Fibroblast of lung (primary cell): ENCODE measurements at places on chromosomes 7 and 10. TPM values are rescaled to one million over a fixed set of nuclear protein-coding genes. Genes with fewer than 3 reads are reported as not detected.

Gene TACR2
- total RNA-seq: 0.17 and 0.26 TPM in 2 replicates

Gene KCND2
- total RNA-seq: 2.1 TPM in 2 replicates

GRCh38 chr7:40922316-40922670, 780.6 kb downstream of the INHBA start:
- peak; percentile 84 for DNase-seq

DNA sequence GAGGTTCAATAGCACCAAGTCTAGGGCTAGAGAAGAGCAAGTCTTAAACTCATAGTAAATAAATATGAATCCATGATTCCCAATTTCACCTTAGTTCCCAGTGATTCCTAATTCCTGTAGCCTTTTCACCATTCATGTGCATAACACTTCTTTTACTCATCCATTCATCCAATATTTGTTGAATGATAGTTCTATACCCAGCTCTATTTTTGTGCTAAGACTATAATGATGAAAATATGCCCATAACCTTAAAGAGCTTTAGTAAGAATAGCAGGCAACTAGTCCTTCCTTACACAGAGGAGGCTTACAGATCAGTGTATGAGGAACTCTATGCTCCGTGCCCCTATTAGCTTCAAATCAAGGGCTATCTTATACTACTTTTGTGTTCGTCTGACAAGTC, 280.2 kb upstream of the CHRM2 start:
- peak; percentile 2 for DNase-seq
